ENCODE measurements at places on chromosomes 12 and 14.

GRCh38 chr12:14775636-14775980 is 27.7 kb downstream of the WBP11 start:
- DNase-seq = no peak

GRCh38 chr12:29158115-29158763 is 9.2 kb downstream of the FAR2 start:
- no peak for DNase-seq

DNA sequence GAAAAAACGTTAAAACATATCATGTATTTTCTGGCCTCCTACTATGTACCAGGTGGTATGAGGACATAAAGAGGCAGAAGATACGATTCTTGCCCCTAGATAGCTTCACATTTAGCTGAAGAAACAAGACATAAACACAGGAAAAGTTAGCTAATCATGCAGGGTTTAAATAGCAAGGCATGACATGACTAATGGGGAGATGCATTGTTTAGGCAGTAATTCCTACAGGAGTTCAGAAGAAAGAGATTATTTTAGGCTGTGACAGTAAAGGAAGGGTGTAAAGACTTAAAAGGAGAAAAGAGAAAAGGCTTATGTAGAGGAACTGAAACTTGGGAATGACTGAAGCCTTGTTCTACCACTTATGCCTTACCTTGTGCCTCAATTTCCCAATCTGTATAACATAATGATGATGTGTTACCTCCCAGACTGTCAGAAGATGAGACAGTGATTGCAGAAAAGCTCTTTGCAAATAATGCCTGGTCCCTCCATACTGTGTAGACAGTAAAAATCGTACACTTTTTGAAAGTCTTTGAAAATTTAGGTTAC is 44.4 kb downstream of the PRKCH start:
- no peak for DNase-seq

- no peak for DNase-seq
These were observed 59.9 kb downstream of the HCAR2 start for GRCh38 chr12:122643207-122643805.

DNA sequence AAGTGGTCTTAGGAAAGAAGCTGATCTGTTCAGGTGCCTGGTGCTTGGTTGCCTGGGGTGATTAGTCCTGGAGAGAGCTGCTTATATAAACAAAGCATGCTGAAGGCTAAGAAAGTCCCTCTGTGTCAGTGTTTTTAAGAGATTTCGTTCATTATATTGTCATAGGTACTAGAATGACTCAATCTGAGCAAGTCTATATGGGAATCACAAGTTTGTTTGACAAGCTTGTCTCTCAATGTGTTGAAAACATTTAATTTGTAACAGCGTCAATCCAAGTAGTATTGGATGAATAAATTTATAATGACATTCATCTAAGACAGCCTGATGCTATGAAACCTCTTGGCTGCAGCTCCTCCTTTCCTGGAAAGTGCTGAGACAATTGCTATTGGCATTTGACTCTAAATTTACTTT is 256.3 kb downstream of the TMTC2 start:
- DNase-seq = no peak

- DNase-seq = peak; percentile 62
These were observed 11.2 kb downstream of the MAP4K5 start for GRCh38 chr14:50520947-50521815.

DNA sequence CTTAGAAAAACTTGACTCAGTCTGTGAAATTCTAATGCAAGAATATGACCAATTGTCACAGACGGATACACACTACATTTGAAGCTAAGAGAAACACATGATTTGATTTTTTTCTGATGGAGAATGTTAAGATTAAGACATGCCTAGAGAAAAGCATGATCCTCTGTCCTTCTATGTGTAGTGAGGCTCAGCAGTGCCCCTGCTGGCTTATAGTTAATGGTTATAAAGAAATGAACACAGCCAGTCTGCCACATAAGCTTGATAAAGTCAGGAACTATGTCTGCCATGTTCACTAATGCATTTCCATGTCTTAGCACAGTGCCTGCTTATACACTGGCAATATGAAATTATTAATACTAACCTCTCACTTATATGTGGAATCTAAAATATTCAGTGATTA is 168.1 kb upstream of the DAAM1 start:
- no peak for DNase-seq

Data from stimulated activated CD8-positive, alpha-beta memory T cell treated with anti-CD3 and anti-CD28 coated beads, Interleukin-7, amount 100 ng/mL, for 4 hours (primary cell).